ENCODE measurements at places on chromosomes 12 and 14.

GRCh38 chr14:49915085-49915484 lies 22.2 kb downstream of the ARF6 start:
- DNase-seq: no peak

DNA sequence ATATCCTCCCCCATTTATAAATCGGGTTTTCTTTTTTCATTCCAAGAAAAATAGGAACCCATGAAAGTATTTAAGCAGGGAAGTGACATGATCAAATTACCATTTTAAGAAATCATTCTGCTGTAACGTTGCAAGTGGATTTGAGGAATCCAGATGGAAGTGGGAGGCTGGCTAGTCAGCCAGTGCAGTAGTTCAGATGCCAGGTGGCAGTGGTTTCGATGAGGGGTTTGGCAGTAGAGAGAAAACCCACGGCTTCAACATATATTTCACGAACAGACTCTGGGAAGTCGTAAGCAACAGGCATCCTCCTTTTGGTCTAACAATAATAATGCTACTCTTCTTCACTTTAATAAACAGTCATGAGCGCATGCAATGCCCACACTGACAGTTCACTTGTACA lies 25.0 kb downstream of the PDZRN4 start:
- no peak for DNase-seq

- no peak for DNase-seq
Observed at GRCh38 chr14:105864116-105864515, 337.7 kb downstream of the TMEM121 start.

DNA sequence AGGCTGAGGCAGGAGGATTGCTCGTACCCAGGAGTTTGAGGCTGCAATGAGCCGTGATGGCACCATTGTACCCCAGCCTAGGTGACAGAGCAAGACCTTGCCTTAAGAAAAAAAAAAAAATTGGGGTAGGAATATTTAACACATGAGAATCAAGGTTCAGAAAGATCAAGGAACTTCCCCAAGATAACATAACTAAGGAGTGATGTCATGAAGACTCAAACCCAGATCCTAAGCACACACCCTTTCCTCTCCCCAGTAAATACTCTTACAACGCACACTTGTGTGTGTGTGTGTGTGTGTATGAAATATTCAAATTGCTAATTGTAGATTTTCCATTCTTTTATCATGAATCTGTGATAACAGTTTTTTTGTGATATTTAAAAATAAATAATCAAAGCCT lies 90.6 kb upstream of the NUDT4 start:
- DNase-seq: no peak

GRCh38 chr14:76501156-76501720 lies 125.3 kb downstream of the ESRRB start:
- no peak for DNase-seq
